T-helper 17 cell (primary cell): ENCODE measurements at places on chromosomes 16 and 17. TPM values are rescaled to one million over a fixed set of nuclear protein-coding genes. Genes with fewer than 3 reads are reported as not detected.
A peak's percentile ranks its signal among the peaks of the same experiment; 100 is the strongest.

GRCh38 chr16:65041667-65042066, 80.2 kb downstream of the CDH11 start:
- H3K27me3 ChIP-seq: no peaks in the 10 kb centered on the region
- H3K27ac ChIP-seq: no peak overlapping the region
- no peak for DNase-seq
- no peaks in the 10 kb centered on the region for H3K4me1 ChIP-seq
- no peaks in the 10 kb centered on the region for H3K36me3 ChIP-seq
- no peak overlapping the region for H3K4me3 ChIP-seq

DNA sequence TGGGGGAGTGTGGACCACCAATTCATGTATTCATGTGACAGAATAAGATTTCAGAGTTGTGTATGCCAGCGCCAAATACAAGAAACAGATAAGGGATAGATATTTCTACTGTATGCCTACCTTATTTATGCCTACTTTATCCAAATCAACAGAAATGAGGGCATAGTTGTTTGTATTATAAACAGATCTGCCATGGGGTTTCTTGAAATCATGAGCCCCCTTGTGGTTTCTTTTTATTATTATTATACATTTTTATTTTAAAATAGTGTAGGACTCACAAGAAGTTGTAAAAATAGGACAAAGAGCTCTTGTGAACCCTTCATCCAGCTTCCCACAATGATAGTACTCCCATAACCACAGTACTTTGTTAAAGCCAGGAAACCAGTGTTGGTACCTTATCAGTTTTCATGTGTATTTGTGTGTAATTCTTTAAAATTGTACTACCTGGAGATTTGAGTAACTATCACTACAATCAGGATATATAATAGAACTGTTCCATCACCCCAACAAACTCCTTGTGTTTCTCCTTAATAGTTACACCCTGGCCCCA, 229.4 kb downstream of the CCDC182 start:
- DNase-seq: no peak
- H3K36me3 ChIP-seq: no peaks in the 10 kb centered on the region
- H3K27ac ChIP-seq: no peak overlapping the region
- no peak overlapping the region for H3K4me3 ChIP-seq
- peaks cover 21% of the 10 kb centered on the region for H3K4me1 ChIP-seq

DNA sequence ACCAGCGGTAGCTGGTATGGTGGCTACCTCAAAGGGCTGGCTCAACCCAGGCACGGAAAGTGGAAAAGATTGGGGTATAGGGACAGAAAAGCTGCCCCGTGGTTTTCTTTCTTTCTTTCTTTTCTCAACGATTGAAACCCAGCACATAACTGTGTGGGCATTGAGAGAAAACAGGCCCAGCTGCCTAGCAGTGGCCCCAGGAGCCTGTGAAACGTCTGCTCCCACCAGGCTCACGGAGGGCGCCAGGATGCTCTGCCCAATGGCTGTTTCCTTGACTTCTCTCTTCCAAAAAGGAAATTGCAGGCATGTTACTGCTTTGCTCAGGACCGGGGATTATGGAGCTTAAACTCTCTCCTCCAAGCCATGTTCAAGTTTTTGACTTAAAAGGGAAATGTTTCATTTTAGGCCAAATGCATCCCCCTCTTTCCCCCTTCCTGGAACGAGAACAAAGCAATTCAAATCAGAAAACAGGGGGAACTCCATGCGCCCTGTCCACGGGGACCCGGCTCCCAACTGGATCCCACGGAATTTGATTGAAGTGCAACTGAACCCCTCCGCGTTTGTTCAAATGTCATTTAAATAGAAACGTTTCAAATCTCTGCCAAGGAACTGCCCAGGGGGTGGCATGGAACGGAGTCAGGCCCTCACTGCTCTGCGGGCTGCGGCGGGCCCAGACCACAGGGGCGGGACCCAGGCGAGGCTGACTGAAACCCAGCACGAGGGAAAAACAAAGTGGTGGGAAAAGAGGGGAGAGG, 133.5 kb downstream of the RGS9 start:
- H3K4me1 ChIP-seq: peaks cover 6% of the 10 kb centered on the region
- H3K27me3 ChIP-seq: peaks cover 9% of the 10 kb centered on the region
- no peak overlapping the region for H3K27ac ChIP-seq

- DNase-seq: no peak
- peak overlapping the region; percentile 100 for H3K4me3 ChIP-seq
- peaks cover 77% of the 10 kb centered on the region for H3K4me1 ChIP-seq
- peak overlapping the region; percentile 100 for H3K27ac ChIP-seq
- H3K36me3 ChIP-seq: peaks cover 23% of the 10 kb centered on the region
- no peaks in the 10 kb centered on the region for H3K27me3 ChIP-seq
Measured at GRCh38 chr17:58335061-58335731, 6.6 kb upstream of the TSPOAP1 start.

- H3K27ac ChIP-seq: no peak overlapping the region
- peaks cover 2% of the 10 kb centered on the region for H3K36me3 ChIP-seq
- no peak for DNase-seq
- H3K4me1 ChIP-seq: peaks cover 5% of the 10 kb centered on the region
- H3K4me3 ChIP-seq: no peak overlapping the region
Measured at GRCh38 chr17:50332196-50332595, 13.7 kb upstream of the XYLT2 start.

DNA sequence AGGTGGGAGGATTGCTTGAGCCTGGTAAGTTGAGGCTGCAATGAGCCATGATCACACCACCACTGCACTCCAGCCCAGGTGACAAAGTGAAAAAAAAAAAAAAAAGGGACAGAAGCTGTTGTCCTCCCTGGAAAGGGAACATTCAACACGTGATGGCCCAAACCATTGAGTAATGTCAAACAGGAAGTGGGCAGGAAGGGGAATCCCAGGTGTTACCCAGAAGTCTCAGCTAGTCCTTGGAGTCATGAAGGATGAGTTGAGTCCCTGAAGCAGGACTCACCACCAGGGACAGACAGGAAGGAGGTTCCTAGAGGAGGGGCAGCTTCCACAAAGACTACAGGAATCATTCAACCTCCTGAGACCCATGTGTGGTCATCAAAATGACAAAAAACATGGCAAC, 19.8 kb upstream of the CMIP start:
- peaks cover 14% of the 10 kb centered on the region for H3K4me1 ChIP-seq
- H3K36me3 ChIP-seq: no peaks in the 10 kb centered on the region
- H3K27ac ChIP-seq: peak overlapping the region; percentile 56
- no peak overlapping the region for H3K4me3 ChIP-seq
- no peak for DNase-seq
- H3K27me3 ChIP-seq: no peaks in the 10 kb centered on the region

DNA sequence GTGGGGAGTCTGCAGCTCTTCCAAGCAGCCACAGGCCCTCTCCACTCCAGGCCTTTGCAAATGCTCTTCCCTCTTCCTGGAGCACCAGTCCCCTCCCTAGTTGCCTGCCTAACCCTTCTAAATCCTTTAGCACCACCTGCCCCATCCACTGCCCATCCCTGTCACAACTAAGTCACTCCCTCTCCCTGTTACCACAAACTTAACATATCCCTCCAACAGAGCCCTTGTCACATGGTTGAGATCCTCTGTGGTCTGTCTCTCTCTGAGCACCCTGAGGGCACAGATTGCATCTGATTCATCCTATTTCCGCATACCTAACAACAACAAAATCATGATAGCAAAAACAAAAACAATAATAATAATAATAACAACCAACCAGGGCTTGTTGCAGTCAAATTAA, 11.0 kb upstream of the BEAN1 start:
- no peak for DNase-seq
- no peak overlapping the region for H3K27ac ChIP-seq
- H3K4me1 ChIP-seq: peaks cover 14% of the 10 kb centered on the region
- peaks cover 12% of the 10 kb centered on the region for H3K27me3 ChIP-seq

DNA sequence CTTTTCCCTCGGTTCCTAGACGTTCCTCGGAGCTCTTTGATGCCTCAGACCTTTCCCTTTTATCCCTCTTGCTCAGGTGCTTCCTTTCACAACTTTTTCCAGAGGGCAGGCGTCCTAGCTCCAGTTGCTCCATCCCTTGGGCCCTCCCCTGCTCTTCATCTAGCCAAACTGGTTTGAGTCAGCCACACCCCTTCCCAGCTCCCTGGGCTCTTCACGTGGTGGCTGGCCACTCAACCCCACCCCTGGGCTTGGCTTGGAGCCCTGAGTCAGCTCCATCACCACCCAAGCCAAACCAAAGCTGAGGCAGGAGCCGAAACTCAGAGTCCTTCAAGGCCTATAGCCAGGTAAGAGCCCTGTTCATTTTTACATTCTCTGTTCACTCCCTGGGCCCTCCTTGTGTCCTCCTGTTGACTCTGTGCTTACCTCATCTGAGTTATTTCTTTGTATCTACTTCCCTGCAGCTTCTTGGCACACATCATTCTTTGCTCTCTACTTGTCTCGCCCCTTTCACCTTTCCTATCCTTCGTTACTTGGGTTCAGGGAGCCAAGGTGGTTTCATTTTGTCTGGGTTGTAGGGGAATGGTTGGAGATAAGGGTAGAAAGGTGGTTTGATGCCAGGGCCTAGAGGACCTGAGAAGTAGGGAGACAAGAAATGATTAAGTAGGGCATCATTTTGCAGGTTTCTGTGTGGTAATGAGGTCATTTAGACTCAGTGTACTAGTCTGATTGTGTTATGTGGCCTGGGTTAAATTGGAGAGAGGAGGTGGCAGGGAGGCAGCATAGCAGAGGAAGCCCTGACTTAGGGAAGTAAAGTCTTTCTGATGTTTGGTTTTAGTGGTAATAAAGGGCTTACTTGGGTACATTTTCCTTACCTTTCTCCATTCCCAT, 7.6 kb upstream of the PHKG2 start:
- no peaks in the 10 kb centered on the region for H3K27me3 ChIP-seq
- DNase-seq: no peak
- H3K4me1 ChIP-seq: peaks cover 22% of the 10 kb centered on the region
- peaks cover 16% of the 10 kb centered on the region for H3K36me3 ChIP-seq
- H3K4me3 ChIP-seq: no peak overlapping the region

- H3K4me1 ChIP-seq: no peaks in the 10 kb centered on the region
- no peak overlapping the region for H3K27ac ChIP-seq
- H3K4me3 ChIP-seq: no peak overlapping the region
- no peaks in the 10 kb centered on the region for H3K36me3 ChIP-seq
- no peak for DNase-seq
- H3K27me3 ChIP-seq: peaks cover 28% of the 10 kb centered on the region
Measured at GRCh38 chr16:22633799-22634198, 123.1 kb downstream of the NPIPB5 start.

GRCh38 chr16:259226-259625, 16.5 kb downstream of the RGS11 start:
- no peak for DNase-seq
- H3K4me1 ChIP-seq: peaks cover 2% of the 10 kb centered on the region
- H3K27ac ChIP-seq: no peak overlapping the region
- H3K36me3 ChIP-seq: peaks cover 5% of the 10 kb centered on the region

DNA sequence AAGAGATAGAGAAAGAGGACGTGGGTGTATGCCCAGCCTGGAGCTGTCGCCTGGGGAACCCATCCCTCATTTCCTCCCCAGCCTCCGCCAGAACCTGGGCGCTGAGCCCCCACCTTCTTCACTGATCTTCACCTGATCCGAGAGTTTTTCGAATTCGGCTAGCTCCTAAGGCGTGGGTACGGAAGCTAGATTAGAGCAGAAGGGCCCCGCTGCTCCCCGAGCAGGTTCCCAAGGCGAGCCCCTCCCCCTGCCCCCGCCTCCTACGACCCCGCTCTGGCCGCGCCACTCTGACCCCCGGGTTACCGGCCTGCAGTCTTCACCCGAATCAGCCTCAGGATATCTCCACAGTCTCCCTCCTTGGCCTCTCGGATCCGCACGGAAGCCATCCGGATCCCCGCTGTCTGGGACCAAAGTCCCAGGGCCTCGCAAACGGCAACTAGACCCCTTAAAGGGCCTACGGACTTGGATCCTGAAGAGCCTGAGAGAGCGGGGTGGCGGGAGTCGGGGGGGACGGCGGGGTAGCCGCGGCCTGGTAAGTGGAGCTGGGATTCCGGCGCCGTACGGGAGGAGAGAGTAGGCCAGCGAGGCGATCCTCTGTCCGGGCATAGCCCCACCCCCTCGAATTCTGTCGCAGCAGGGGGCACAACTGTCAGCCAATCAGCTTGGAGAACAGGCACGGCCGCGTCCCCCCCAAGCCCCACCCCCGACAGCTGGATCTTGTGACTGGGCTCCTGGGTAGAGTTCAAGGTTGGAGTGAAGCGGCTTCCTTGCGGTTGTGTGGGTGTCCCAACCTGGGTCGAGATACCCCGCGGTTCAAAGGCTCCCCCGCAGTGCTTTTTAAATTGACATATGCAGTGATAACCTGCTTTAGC, at the start of gene SAT2:
Gene SAT2 (minus strand): TSS at position 572 of the 872 bp plus-strand sequence. CDS start 186 bp downstream, at position 386.
- H3K4me1 ChIP-seq: peaks cover 13% of the 10 kb centered on the region
- no peaks in the 10 kb centered on the region for H3K36me3 ChIP-seq
- no peaks in the 10 kb centered on the region for H3K27me3 ChIP-seq
- peak within 1 kb of the TSS; percentile 88 for H3K4me3 ChIP-seq
- H3K27ac ChIP-seq: peak within 1 kb of the TSS; percentile 85

DNA sequence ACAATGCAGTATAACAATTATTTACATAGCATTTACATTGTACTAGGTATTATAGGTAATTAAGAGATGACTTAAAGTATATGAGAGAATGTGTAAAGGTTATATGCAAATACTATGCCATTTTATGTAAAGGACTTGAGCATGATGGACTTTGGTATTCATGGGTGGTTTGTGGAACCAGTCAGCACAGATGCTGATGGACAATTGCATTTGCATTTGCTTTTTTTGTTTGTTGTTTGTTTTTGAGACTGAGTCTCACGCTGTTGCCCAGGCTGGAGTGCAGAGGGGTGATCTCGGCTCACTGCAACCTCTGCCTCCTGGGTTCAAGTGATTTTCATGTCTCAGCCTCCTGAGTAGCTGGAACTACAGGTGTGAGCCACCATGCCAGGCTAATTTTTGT, 36.0 kb downstream of the BCAS3 start:
- peaks cover 4% of the 10 kb centered on the region for H3K4me1 ChIP-seq
- no peak overlapping the region for H3K4me3 ChIP-seq
- no peaks in the 10 kb centered on the region for H3K27me3 ChIP-seq
- no peak overlapping the region for H3K27ac ChIP-seq

DNA sequence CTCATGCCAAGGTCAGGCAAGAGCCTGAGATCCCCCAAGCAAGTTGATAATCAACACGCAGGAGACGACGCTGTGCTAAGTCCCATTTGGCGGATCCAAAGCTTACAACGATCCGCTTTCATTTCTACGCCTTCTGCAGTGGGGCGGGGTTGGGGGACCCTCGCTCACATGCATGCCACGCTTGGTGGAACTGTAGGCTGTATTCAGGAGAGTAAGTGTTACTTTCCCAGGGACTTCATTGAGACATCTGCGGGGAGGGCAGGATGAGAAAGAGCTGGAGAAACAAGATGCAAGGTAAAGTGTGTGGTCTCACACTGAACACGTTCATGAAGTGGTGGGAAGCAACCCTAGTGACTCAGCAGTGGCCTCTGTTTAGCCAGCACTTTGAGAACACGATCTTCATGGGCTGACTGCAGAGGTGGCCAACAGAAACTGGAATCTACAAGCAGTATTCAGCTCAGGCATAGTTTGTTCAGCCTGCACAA, 100.5 kb downstream of the XYLT1 start:
- DNase-seq: no peak
- H3K27me3 ChIP-seq: no peaks in the 10 kb centered on the region
- H3K36me3 ChIP-seq: no peaks in the 10 kb centered on the region
- peak overlapping the region; percentile 96 for H3K27ac ChIP-seq

TPSD1 gene
- total RNA-seq: not detected

TUBG1 gene
- 9.8 TPM for total RNA-seq

MGAT5B gene
- 0.55 TPM for total RNA-seq

TBC1D26 gene
- total RNA-seq: not detected

G6PC1 gene
- total RNA-seq: not detected

ZSCAN10 gene
- total RNA-seq: 0.12 TPM

HSD17B2 gene
- total RNA-seq: not detected

RSAD1 gene
- 49.2 TPM for total RNA-seq
